ENCODE measurements at places on chromosomes 16 and 17. TPM values are rescaled to one million over a fixed set of nuclear protein-coding genes. Genes with fewer than 3 reads are reported as not detected.

DNA sequence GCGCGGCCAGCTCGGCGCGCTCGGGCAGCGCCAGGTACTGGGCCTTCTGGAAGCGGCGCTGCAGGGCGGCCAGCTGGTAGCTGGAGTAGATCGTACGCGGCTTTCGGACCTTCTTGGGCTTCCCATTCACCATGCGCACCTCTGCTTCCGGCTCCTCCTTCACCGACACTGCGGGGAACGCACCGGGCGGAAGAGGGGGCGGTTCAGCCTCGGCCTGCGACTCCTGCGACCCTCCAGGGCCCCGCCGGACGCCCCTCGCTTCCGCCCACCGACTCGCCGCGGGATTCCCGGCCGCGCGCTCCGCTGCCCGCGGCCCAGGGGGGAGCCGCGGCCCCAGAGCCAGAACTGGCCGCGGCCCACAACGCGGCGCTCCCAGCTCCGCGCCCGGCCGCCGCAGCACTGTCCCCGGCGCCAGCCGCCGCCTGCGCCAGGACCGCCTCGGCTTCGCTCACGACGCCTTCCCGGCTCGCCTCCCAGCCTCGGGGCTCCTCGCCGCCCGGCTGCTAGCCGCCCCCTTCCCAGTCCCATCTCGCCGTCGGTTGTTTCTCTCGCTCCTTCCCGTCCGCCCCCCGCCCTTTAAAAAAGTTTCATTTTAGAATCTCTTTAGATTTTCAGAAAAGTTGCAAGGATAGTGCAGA lies 1.5 kb downstream of the DLX3 start:
- DNase-seq, result no peak

DNA sequence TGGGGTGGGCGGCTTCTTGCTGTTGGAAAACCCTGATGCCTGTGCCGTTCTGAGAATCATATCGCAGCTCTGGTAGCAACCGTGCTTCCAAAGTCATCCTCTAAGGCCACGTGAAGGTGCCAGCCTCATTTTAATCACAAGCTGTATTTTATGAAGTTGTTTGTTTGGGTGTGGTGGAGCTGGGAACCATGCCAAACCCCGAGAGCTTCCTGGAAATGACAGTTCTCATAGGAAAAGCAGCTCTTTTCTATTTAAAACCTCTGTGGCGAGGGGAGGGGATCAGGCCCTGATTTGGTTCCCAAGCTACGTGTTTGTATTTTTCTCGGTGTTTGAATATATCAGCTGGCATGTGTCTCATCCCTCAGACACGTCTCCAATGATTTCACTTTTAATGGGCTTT lies 21.7 kb downstream of the KNOP1 start:
- peak; percentile 39 for DNase-seq

USP43 gene
- polyA plus RNA-seq, result 8.0 TPM

MPP2 gene
- 6.4 TPM for polyA plus RNA-seq

GRCh38 chr17:40458851-40459482 lies 15.7 kb downstream of the IGFBP4 start:
- no peak for DNase-seq

DNA sequence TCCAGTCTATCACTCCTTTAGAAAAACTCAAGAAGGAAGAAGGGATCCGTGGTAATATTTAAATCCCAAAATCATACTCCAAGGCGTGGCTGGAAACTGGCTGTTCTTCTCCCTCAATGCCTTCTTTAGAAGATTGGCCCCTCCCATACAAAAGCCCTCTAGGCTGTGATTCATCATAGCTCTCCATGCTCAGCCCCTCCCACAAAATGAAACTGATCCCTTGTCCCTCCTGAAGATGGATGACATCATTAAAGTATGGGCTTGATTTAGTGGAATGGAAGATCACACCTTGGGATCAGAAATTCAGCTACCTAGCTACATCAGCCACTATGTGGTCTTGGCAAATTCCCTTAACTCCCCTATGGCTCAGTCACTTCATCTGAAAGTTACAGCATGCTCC lies 4.1 kb downstream of the GRIN2A start:
- DNase-seq, result no peak

DNA sequence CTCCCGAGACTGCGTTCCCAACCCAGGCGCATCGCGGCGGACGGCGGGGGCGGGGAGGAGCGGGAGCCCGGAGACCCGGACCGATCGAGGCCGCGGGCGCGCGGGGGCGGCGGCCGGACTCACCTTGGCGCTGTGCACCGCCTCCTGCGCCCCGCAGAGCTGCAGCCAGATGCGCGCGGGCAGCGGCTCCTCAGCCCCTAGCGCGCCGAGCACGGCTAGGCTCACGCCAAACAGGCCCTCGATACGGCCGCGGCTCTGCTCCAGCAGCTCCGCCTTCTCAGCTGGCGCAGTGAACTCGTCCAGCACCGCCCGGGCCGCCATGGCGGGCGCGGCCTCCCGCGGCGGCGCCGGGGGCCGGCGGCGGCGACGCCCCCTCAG lies 339 bp downstream of the N4BP1 start:
- peak; percentile 44 for DNase-seq

DNA sequence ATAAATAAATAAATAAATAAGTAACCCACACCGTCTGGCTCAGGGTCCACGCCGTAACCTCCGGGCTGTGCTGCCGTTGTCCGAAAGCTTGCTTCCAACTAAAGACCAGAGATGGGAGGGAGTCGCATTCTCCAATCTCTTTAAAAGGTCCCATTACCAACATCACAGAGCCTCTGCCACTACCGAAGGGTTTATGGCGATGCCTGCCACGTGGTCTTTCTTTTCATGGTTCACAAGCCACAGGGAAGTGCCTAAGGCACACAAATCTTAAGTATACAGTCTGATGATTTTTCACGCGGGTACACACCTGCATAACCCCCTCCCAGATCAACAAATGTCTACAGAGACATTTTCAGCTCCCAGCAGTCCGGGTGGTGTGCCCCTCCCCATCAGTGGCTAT lies 1.4 kb downstream of the COTL1 start:
- no peak for DNase-seq

All from left kidney (tissue), 8 donors.